ENCODE measurements at places on chromosomes 4 and X.
A peak's percentile ranks its signal among the peaks of the same experiment; 100 is the strongest.

GRCh38 chrX:85499400-85499799, 119.9 kb upstream of the POF1B start:
- no peak for DNase-seq

- no peak for DNase-seq
Measured at GRCh38 chrX:124488412-124489161, 142.2 kb downstream of the SH2D1A start.

- DNase-seq: no peak
Measured at GRCh38 chr4:119478446-119479179, 150.0 kb downstream of the PDE5A start.

DNA sequence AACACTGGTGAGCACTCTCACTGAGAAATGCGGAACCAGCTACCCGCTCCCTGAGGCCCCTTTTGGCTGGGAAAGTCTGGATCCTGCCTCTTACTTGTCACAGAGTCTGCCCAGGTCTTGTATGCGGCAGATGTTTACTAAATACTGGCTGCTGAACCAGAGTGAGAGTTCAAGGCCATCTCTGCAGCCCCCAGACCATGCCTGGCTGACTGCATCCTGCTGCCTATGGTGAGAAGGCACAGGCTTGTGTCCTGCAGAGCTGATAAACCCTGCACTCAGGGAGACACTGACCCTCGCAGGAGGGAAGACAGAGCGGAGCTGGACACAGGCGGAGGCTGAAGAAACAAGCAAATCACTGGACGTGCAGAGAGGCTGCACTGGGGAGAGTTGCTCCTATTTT, 46.5 kb downstream of the JAKMIP1 start:
- no peak for DNase-seq

DNA sequence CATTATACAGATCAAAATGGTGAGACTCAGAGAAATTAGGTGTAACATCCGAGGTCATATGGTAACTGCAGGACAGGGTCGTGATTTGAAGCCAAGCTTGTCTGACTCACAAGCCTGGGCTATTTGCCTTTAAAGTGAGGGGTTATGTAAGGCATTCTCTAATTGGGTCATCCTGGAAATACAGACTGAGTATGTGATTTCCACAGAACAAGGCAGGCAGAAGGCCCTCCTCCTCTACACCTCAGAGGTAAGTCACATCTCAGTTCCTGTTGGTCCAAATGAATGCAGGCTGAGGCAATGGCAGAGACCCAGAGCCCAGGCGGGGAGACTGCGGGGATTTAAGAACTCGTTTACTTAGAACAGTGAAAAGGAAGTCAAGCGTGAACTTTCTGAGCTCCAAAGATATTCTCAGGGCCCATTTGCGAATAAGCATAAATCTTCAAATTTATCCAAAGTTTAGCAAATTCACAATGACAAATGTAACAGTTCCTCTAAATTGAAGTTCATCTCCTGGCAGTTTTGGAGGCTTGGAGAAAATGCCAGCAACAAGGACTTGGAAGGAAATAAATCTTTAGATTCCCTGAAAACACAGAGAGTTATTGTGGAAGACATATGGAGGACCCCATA, 153.3 kb downstream of the LDB2 start:
- no peak for DNase-seq

GRCh38 chr4:1512738-1513660, 106.8 kb upstream of the NKX1-1 start:
- peak; percentile 32 for DNase-seq

DNA sequence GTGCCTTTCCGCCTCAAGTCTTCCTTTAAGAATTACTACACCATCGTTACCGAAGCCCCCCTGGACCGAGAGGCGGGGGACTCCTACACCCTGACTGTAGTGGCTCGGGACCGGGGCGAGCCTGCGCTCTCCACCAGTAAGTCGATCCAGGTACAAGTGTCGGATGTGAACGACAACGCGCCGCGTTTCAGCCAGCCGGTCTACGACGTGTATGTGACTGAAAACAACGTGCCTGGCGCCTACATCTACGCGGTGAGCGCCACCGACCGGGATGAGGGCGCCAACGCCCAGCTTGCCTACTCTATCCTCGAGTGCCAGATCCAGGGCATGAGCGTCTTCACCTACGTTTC, 2.2 kb downstream of the PCDH10 start:
- DNase-seq: no peak

DNA sequence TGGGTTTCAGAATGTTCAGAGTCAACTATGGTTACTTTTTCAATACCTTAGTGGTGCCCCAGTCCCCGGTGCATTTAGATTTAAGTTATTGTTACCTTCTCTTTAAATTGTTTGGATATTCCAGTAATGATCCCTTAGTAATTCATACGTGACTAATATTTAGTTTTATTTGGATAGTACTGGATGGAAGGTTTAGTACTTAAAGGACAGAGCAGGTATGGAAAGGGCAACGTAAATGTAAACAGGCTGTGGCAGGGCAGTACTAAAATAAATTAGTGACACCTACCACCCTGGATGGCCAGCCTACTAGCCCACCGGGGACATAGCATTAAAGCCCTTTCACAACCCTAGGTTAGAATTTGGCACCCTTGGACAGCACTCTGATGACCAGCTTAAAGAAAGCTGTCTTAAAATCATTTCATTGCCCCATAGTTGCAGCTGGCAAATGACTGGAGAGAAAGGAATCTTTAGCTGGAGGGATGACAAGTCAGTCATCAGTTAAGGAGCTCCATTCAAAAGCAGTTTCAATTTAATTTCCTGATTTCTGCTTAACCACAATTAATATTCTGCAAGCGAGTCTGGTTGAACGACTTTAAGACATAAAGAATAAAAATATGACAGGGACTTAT, 16.4 kb downstream of the PLP1 start:
- no peak for DNase-seq

GRCh38 chr4:6325788-6326290, 56.2 kb downstream of the WFS1 start:
- no peak for DNase-seq

GRCh38 chrX:40158036-40158706, 60.4 kb upstream of the BCOR start:
- no peak for DNase-seq

DNA sequence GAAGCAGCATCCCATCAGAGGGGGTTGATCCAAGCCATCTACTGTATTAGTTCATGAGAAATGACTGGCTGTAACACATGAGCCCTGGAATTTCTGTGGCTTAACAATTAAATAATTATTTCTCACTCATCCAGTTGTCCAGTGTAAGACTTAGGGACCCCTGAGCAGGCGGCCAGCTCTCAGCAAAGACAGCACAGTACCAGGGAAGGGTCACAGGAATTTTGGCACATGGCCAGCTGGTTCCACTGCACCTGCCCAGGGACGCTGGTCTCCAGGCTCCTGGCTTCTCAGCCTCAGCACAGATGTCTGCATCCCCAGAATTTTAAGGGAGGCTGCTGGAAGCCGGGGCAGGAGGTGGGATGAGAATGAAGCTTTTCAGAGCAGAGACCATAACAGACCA, 93.7 kb upstream of the DHRSX start:
- no peak for DNase-seq

DNA sequence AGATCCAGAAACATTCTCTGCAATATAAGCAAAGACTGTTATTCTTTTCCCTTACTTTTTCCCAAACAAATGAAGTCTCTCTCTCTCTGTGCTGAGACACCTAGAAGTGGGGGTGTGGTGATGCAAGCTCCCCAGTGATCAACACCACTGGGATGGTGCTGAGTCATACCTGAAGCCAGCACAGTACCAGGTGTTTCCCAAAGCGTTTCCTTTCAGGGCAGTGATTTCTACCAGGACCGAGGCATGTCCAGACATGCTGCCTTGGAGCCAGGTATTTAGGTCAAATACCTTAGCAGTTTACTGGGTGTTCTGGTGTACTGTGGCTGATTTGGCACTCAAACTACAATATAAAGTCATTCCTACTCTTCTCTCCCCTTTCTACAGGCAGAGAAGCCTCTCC, 726.5 kb downstream of the FAM133A start:
- DNase-seq: no peak

- DNase-seq: peak; percentile 11
Measured at GRCh38 chrX:119758731-119759247, 401 bp downstream of the SOWAHD start.

- DNase-seq: no peak
Measured at GRCh38 chrX:107107459-107107858, 11.2 kb downstream of the RBM41 start.

DNA sequence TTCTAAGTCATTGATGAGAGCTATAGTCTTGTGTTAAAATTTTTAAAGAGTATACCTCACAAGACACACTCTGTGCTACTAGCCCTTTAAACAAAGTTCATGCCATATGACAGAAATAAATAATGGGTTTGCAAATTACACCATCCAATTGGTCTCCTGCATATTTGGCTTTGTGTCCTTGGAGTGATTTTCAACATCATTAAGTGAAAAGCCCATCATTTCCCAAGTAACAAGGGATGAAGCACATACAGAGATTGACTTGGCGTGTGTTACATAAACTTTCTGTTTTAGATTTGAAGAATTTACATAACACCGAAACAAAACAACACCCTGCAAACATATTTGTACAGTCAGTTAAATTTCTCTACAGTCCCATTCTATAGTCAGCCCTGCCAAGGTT, 216.9 kb upstream of the NEIL3 start:
- no peak for DNase-seq

- DNase-seq: no peak
Measured at GRCh38 chrX:70234355-70234754, at the start of gene AWAT1. AWAT1 (plus strand) TSS chrX:70234655; CDS start chrX:70234696, 41 bp downstream.

DNA sequence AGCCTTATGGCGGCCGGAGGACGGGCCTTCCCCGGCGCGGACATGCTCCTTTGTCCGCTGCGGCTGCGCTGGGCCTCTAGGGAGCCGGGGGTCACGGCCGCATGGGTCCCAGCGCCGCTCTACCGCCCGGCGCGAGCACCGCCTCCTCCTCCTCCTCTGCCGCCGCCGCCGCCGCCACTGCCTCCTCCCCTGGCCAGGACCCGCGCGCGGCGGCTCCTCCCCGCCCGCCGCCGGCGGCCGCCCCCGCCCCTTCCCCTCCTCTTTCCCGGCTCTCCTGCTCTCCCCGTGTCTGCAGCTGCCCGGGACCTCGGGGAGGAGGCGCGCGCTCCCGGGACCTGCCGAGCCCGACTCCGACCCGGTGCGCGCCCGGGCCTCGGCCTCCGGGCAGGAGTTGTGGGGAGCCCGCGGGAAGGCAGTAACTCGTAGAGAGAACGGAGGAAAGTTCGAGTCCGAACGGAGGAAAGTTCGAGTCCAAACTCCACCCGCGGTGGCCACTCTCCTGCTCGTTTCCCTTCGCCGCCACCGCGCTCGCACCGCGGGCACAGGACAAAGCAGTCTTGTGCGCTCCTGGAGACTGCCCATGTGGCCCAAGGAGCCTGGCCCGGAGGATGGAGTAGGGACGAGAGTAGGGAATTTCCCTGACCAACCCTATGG, at the start of gene ADGRA3:
TSS of gene ADGRA3 (minus strand) at position 179 of the 654 bp plus-strand sequence. CDS start 282 bp downstream, outside the sequence.
- peak; percentile 63 for DNase-seq

DNA sequence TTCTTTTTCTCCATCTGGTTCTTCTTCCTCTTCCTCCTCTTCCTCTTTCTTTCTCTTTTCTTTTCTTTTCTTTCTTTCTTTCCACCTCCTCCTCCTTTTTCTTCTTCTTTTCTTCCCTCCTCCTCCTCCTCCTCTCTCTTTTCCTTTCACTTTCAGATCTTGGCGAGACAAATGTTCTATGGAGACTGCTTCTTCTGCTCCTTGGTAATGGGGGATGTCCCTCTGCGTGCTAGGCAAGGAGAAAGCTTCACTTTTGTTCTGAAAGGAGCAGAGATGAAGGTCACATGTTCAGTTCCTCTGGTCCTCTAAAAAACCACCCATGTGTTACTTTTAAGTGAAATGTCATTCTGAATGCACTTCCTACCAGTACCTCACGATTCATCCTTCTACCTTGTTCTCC, 33.2 kb downstream of the NBDY start:
- DNase-seq: no peak

- DNase-seq: no peak
Measured at GRCh38 chrX:47572773-47573340, 9.4 kb upstream of the TIMP1 start.

GRCh38 chr4:184953971-184954370, 64.3 kb upstream of the HELT start:
- DNase-seq: no peak

- DNase-seq: no peak
Measured at GRCh38 chr4:162836773-162837172, 329.9 kb downstream of the NAF1 start.

DNA sequence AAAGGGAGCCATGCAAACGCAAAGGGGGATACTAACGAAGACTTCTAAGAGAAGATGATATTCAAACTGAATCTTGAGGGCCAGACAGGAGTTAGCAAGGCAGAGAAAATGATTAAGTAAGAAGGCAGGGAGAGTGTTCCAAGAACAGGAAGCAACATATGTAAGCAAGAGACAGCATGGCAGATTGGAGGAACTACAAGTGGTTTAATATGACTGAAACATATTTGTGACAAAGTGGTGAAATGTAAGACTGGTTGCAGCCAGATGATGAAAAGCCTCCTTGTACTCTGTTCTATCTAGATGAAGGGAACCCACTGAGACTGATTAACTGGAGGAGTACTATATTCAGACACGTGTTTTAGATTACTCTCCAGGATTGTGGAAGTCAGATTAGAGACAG, 116.6 kb upstream of the DIAPH2 start:
- no peak for DNase-seq

- no peak for DNase-seq
Measured at GRCh38 chrX:96984538-96984937, 100.8 kb downstream of the RPA4 start.

- DNase-seq: no peak
Measured at GRCh38 chr4:95742872-95743271, 97.0 kb upstream of the PDHA2 start.

DNA sequence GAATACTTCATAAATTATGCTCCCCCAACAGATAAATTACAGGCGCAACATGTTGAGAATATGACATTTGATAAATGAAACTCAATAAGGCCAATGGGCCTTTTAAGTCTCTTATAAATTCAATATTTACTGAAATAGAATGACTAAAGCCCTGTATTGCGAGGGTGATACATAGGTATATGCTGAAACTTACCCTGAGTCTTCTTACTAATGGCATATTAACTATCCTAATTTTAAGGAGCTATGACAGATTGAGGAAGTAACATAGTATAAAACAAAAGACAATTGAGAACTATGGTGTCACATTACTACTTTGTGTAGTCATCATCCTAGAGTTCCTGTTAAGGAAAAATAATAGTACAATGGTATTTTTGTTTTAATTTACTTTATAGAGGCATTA, 440.7 kb downstream of the IL15 start:
- no peak for DNase-seq

DNA sequence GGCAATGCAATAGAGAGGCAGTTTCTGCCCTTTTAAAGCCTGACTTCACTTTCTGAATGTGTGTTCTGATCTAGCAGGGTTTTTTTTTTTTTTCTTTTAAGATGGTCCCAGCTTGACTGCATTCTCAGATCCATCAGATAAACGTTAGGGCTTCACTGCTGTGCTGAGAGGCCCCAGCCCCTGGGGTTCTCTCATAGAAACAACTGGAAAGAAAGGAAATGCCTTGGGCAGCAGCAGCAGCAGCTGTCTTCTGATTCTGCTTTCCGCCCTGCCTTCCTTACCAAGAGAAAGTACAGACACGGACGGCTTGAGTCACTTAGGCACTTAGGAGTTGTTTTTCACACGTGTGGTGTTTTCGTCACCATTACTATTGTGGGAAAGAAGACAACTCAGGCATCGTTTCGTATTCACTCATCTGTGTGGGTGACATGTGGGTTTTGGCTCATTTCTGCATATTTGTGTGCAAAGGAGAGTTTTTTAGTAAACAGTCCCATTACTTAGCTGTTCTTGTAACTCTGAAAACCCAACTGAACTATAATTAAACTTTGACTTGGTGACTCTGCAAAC, 172.0 kb downstream of the PTTG2 start:
- DNase-seq: peak; percentile 88
